Activated CD4-positive, alpha-beta T cell treated with anti-CD3 and anti-CD28 coated beads for 48 hours (primary cell): ENCODE measurements at places on chromosomes 7 and 10.

GRCh38 chr10:88415533-88416130 lies 167.5 kb downstream of the RNLS start:
- DNase-seq: no peak

- DNase-seq: no peak
Measured at GRCh38 chr7:51785171-51785570, 468.6 kb upstream of the COBL start.

GRCh38 chr10:16519908-16520861 lies 1.5 kb downstream of the C1QL3 start:
- peak; percentile 35 for DNase-seq

GRCh38 chr10:10363217-10363616 lies 654.5 kb upstream of the CELF2 start:
- no peak for DNase-seq

DNA sequence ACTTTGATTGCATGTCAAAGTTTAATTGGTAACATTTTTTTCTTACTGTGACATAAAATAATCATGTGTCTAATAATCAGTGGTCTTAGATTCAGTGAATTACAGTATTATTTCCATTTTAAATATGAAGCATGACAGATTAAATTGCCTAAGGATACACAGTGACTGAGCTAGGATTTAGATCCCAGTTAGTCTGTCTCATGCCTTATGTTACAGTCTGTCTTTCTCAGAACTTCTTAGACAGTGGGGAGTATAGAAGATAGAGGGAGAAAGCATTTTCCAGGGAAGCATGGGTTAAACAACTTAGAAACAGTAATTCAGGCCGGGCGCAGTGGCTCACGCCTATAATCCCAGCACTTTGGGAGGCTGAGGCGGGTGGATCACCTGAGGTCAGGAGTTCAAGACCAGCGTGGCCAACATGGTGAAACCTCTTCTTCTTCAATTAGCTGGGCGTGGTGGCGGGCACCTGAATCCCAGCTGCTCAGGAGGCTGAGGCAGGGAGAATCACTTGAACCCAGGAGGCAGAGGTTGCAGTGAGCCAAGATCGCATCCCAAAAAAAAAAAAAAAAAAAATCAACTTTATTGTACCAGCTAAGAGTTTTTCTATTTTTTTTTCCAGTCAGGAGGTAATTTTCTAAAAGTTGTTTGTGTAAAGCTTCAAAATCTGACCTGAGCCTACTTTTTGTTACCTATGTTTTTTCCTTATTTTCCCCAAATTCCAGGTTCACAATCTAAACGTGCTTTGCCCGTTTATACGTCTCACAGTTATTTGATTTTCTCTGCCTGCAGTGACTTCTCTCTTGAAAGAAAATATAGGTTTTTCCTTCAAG lies 3.3 kb downstream of the CASD1 start:
- DNase-seq: no peak
